ENCODE measurements at places on chromosomes 13 and 19. TPM values are rescaled to one million over a fixed set of nuclear protein-coding genes. Genes with fewer than 3 reads are reported as not detected.

DNA sequence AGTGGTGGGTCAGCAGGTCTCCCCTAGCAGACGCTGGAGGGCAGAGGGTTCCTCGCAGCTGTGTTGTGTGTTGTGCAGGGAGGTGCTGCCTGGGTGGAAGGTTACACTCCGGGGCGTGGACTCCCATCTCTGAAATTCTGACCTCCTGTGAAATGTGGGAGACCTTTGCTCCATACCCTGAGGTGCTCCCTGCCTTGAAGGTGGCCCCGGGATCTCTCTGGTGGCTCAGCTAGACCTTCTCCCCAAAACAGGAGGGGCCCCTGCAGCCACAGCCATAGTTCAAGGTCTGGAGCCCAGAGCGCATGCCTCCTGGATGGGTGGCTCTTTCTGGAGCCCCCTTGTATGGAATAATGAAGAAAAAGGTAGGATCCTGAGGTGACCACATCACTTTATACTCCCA, 70.2 kb downstream of the SOX1 start:
- no peak for DNase-seq

The NCR1 gene
- not detected for total RNA-seq

The ONECUT3 gene
- total RNA-seq = not detected

DNA sequence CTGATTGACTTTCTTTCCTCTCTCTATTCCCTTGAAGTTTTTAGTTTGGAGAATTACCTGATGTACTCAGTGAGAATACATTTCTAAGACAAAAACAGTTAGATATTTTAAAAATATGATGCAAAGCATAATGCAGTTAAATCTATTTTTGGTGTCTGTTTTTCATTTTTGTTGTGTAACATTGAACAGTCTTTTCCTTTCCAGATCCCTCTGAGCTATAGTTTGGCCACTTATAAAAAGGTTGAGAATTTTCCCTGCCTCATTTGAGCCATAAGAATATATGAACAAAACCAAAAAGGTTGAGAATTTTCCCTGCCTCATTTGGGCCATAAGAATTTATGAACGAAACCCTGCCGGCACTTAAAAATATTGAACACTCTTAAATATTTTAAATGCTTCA, 57.0 kb upstream of the IPO5 start:
- DNase-seq = no peak

DNA sequence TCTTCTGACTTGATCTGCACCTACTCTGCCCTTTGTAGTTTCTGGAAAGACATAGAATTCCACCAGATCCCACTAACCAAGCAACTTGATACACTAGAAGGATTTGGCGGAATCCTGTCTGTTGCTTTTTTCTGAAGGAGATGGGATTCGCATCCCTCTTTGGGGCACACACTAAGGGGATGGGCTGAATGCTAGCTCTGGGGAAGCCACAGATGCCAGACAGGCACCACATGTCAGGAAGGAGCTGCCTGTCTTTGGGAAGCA, 52.1 kb downstream of the SERP2 start:
- DNase-seq = no peak

DNA sequence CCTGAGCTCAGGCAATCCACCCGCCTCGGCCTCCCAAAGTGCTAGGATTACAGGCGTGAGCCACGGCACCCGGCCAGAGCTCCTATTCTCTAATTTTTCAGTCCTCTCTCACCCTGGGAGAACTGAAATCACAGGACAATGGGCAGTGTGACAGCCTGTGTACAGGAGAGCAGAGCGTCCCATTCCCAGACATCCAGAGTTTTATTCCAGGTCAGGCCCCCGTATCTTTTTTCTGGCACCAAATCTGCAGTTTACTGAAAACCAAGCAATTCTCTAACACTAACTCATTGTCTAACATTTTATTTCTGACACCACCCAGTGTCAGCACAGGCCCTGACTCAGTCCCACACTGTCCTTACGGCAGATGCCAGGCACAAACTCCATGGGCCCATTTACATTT, 6.7 kb downstream of the ZNF708 start:
- no peak for DNase-seq

The IGFL3 gene
- total RNA-seq = 3.3 TPM

DNA sequence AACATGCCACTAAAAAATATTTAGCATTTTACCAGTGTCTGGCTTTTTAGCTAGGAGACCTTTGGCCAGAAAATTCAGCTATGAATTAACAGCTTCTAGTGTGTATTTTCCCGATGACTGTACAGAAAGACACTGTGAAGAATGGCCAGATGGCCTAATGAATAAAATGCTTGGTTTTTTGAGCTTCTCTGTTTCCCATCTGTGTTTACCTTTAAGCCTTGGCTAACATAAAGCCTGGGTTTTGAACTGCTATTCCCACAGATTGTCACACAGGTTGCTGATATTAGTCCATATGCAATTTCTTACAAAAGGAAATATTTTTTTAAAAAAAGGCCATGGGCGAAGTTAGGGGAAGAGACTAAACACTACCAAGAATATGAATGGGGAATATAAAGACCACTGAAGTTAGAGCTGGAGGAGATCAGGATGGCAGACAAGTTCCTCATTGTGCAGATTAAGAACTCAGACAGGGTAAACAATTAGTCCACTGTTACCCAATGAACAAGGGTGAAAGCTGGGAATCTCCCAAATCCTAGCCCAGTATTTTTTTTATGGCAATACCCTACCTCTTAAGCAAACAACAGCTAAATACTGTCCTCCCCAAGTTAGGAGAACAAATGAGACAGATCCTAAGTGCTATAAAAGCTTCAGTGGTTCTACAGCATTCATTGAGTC, 95.1 kb downstream of the DCT start:
- DNase-seq = no peak

The SYCN gene
- total RNA-seq = not detected

The TNFSF9 gene
- total RNA-seq = 17.8 TPM

DNA sequence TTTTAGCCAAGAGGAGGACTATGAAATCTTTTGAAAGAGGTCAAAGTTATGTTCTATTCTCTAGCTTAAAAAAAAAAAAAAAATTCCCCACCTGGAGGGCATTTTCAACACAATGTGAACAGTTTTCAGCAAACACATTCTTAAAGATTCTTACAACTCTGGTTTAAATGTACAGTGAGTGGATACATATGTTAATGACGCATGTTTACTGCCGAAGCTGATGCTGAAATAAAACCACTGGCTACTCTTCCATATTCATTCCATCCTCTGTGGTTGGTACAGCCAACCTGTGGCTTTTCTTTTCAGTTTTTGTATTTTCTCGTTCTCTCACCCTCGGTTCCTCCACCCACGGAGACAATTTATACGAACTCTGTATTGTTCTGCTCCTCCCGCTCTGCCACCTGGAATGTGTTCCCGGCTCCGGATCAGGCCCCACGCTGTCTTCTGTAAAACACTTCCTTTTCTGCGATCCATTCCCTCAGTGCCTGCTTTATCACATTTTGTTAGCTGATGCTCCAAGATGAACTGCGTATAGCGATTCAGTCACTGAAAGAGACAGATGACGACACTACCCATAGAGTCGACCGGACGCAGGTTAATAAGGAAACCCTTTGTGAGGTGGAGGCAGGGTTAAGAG, 466.4 kb upstream of the ARGLU1 start:
- no peak for DNase-seq

The FUT3 gene
- total RNA-seq = not detected

The MED29 gene
- total RNA-seq = 58.5 TPM
